ENCODE measurements at places on chromosomes 4 and X. TPM values are rescaled to one million over a fixed set of nuclear protein-coding genes. Genes with fewer than 3 reads are reported as not detected.

The NPY2R gene
- 0.08 TPM for total RNA-seq

GRCh38 chrX:145190801-145191389 is 56.4 kb upstream of the SPANXN1 start:
- no peak overlapping the region for H3K27ac ChIP-seq
- no peaks in the 10 kb centered on the region for H3K4me1 ChIP-seq
- no peaks in the 10 kb centered on the region for H3K36me3 ChIP-seq
- no peak for DNase-seq
- H3K4me3 ChIP-seq, result no peak overlapping the region

DNA sequence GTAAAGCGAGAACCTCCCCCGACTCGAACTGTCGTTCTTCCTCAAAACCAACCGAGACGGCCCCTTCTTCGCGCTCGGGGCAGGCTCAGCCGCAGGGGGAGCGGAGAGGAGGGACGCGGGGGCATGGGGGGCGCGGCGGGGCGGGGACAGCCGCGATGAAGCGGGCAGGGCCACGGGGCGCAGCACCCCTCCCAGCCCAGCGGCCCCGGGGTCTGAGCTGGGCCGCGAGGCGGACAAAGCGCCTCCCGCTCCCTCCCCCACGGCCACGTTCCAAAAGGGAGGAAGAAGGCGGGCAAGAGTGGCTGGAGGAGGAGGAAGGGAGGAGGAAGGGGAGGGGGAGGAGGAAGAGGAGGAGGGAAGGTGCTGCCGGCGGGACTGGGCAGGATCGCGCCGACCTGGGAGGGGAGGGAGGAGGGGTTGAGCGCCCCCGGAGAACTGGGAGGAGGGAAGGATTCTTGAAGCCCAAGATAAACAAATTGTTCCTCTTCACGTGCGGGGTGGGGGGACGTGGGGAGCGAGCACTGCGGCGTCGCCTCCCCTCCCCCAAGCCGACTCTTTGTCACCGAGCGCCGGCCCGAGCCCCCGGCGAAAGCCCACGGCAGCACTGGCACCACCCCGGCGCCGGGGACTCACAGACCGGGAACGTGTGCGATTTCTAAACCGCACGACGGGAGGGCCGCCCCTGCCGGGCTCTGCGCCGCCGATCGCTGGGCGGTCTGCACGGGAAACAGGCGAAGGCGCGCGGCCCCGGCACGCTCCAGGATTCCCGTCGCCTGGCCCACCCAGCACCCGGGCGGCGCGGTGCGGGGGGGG is 2.9 kb downstream of the MAML3 start:
- H3K36me3 ChIP-seq, result no peaks in the 10 kb centered on the region
- peak overlapping the region; percentile 99 for H3K27ac ChIP-seq
- H3K4me3 ChIP-seq, result peak overlapping the region; percentile 50
- H3K4me1 ChIP-seq, result peaks cover 2% of the 10 kb centered on the region
- peak; percentile 94 for DNase-seq

DNA sequence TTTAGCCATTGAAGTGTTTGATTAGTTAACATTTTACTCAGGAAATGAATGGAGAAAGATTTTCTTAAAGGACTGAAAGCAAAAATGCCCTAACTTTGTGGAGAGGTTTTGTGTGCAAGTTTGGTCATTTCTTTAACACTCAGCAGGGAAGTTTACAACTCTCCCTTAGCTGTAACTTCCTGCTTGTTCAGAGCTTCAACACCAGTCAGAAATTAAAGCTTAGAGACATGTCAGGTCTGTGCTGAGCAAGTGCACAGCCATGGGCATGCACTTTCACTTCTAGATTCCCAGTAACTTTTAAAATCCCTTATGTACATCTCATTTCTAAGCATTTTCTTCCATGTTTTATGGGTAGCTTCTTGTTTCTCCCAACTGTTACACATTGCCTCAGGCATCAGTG is 326.0 kb downstream of the ACTRT1 start:
- no peak overlapping the region for H3K4me3 ChIP-seq
- H3K4me1 ChIP-seq, result no peaks in the 10 kb centered on the region
- no peak overlapping the region for H3K27ac ChIP-seq

All from ovary (tissue), 10 donors.